ENCODE measurements at places on chromosomes 3 and 15.

DNA sequence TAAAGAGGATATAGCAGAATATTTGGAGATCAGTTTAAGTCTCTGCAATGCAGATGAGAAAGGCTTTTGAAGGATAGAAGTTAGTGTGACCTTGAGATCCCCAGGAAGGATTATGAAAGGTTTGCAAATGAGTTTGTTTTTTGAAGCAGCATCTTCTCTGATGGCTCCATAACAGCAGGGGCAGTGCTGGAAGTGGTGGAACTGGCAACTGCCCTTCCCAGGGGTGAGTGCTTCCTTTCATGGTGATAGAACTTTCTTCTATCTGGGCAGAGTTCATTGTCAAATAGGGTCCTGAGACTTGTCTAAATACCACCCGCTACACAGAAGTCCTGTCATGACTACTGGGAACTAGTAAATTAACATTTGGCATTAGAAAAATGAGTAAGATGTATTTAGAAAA, 314.2 kb upstream of the MCTP2 start:
- no peak for DNase-seq

DNA sequence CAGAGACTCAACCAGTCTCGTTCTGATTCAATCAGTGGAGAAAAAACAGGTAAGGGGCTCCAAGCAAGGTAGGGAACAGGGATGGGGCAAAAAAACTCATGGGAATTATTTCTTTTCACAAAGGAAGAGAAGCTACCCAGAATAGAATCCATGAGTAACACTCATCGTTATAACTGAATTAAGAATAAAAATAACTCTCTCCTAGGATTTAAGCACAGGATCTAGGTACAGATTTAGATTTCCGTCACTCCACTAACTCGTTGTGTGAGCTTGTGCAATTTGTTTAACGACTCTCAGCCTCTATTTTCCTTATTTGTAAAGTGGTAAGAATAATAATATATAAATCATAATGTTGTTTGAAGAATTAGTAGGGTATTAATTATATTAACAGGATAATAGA, 68.6 kb downstream of the ADAMTS9 start:
- no peak for DNase-seq

GRCh38 chr15:46901001-46901400, 816.3 kb upstream of the SEMA6D start:
- no peak for DNase-seq

DNA sequence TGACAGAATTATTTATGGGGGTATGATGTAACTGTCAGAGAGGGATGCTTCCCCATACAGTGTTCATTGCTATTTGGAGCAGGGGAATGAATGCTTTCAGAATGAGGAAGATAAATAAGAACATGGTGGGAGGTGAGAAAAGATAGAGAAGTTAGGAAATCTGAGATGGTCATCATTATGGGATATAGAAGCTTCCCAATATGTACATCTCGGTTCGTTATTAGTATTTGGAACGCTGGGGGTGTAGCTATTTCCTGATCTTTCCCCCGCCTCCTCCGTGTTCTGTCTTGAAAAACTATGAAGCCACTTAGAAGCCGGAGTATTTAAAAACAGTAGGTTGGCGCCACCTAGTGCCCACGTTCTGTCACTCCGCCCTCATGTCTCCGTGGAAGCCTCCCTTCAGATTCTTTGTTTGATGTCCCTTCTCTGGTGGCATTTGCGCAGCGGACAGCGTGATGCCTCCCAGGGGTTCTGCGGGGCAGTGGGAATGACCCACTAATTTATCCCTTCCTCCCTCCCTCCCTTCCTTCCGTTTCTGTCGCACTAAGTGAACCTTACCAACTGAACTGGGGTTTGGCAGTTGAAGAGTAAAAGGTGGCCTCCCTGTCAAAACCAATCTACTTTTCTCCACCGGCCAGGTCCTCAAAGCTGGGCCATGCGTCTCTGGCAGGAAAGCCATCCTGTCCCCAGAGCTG, 184.5 kb downstream of the FEZF2 start:
- peak; percentile 51 for DNase-seq

DNA sequence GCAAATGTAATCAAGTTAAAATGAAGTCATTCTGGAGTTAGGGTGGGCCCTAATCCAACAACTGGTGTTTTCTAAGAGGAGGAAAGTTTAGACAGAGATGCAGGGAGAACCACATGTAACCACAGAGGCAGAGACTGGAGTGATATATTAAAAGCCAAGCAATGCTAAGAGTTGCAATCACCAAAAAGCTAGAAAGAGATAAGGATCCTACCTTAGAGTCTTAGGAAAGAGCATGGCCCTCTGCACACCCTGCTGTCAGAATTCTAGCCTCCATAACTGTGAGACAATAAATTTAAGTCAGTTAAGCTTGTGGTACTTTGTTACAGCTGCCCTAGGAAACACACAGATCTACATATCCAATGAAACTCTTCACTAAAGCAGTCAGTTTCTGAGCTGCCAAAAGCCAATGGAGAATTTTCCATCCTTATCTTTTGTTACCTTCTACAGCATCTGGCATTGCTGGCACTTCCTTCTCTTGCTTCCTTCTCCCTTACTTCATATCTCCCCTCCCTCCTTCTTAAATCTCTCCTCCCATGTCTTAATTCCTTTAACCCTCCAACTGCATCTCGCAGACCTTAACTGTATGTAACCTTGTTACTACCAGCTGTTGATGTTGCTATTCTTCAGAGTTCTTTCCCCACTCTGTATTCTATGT, 11.2 kb downstream of the DCBLD2 start:
- DNase-seq: no peak

GRCh38 chr3:4306091-4306490, 2.9 kb downstream of the SETMAR start:
- no peak for DNase-seq

- no peak for DNase-seq
Measured at GRCh38 chr3:191235331-191236314, 36.6 kb downstream of the OSTN start.

GRCh38 chr3:113124256-113124830, 87.0 kb upstream of the BOC start:
- DNase-seq: no peak

- DNase-seq: peak; percentile 4
Measured at GRCh38 chr3:61522060-61522459, 39.3 kb upstream of the PTPRG start.

DNA sequence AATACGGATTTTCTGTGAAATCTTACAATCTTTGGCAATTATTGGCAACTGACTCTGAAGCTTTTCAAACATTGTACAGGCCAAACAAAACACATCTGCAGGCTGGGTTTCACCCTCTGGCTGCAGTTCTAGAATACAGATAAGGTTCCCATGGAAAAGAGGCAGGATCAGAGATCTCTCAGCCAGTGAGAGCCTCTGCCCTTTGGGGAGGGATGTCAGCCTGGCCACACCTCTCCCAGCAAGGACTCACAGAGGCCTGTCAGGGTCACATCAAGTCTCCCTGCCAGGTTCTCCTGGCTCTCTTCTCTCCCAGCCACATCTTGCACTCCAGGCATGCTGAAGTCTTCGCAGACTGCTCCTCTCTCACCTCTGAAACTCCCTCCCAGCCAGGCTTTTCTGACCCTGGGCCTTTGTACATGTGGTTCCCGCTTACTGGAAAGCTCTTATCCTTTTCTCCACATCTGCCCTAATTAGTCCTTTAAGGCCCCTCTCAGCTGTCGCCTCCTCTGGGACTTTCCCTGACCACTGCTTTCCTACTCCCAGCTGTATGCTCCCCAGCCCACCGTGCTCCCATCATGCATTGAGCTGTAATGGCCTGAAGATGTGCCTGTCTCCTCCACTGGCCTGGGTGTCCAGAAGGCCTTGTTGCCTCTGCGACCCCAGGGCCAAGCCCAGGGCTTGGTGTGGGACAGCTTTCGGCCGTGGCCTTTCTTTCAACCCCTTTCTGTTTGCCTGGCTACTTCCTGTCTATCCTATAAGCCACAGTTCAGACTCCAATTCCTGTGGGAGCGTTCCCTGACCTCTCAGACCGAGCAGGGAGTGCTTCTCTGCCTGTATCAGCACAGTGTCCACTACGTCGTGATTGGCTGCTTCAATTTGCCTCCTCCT, 4.3 kb downstream of the RBP1 start:
- no peak for DNase-seq

GRCh38 chr15:74525309-74525708, 15.7 kb upstream of the ARID3B start:
- no peak for DNase-seq

DNA sequence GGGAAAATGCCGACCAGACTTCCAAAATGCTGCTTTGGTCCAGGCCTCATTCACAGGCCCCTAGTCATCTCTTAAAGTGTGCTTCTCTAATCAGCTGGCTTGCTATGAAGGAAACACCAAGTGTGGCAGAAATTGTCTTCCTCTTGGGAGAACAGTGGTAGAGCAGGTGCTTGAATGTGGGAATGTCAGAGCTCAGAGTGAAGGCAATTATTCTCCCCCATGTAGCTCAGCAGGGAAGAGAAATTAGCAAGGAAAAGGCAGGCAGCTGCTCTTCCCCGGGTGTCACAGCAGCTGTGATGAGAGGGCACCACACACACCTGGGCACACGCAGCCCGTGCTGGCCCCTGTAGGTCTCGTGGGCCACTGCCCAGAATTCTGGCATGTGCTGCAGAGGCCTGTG, 358.5 kb downstream of the WDR72 start:
- DNase-seq: no peak

DNA sequence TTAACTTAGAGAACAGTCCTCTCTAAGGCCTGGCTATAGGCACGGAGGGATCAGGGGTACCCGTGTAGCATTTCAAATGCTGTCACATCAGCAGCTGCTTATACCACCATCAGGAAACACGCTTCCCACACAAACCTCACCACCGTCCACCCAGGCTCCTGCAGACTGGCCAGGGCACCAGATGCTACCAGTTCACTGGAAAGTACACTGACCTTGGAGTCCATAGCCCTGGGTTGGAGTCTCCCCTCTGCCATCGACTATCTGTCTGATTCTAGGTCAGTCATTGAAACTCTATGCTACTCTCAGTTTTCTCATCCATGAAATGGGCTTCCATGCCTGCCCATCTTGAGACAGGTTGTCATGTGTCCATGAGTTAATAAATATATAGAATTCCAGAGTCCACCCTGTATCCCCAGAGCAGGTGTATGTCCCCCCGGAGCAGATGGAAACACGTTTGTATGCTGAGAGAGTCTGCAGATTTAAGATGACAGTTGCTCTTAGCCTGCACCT, 156.0 kb upstream of the SMAD3 start:
- no peak for DNase-seq

DNA sequence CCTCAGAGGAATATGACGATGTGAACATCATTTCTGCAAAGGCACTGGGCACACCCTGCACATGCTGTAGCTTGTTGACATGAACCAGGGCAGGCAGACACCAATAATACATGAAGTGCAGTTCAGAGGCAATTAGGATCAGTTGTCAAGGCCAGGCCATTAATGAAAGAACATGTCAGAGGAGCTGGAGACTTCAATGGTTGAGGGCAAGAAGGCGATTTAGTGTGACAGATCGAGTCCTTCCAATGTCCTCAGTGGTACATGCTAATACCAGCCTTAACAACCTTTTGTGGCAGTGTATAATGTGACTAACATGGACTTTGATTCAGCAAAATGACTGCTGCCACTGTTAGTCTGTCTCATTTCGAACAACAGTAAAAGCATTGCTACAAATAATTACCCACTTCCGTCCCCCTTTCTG, 205.2 kb upstream of the NANOGP8 start:
- no peak for DNase-seq

DNA sequence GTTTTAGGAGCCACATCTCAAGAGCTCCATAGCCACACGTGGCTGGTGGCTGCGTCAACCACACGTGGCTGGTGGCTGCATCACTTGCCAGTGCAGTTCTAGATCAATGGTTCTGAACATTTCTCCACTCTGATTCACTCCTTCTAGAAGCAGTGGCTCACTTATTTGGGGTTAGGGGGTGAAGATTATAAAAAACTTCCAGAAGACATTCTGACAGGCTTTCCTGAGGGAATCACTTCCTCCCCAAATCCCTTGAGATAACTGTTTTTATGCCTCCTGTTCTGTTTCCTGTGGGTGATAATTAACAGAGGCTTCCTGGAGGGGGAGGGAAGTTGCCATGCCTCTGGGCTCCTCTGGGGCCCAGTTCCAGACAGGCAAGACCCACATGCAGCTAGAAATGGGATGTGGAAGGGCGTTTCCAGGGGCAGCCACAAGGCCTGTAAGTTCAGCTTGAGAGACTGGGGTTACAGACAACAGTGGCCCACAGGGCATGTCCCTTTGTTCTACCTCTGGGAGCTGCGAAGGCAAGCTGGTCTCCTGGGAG, 23.6 kb downstream of the HEG1 start:
- no peak for DNase-seq

DNA sequence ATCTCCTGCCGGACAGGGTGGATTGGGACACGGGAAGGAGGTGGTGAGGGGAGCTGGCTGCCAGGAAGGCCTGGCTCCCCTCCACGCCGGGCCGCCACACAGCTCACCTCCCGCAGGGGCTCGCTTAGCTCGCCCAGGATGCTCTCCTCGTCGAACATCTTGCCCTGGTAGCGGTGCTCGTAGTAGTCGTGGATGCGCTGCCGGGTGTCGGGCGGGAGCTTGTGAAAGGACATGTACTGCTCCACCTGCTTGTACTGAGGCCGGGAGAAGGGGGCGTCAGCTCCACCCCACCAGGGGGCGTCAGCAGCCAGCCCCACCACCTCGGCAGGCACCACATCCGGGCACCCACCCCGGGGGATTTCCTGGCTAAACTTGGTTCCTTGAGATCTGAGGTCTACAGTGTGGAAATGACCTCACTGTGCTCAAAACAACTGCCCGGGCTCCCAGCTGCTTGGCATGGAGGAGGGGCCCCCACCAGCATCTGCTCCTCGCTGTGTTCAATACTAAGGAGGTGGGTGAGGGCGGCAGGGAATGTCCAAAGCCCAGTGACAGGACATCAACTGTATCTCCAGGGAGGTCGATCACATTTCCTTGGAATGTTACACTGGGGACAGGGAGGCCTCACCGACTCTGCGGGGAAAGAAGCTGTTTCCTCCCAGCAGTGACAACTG, 43.4 kb downstream of the HCN4 start:
- DNase-seq: peak; percentile 9

- DNase-seq: no peak
Measured at GRCh38 chr3:188589071-188589470, 435.1 kb downstream of the LPP start.

DNA sequence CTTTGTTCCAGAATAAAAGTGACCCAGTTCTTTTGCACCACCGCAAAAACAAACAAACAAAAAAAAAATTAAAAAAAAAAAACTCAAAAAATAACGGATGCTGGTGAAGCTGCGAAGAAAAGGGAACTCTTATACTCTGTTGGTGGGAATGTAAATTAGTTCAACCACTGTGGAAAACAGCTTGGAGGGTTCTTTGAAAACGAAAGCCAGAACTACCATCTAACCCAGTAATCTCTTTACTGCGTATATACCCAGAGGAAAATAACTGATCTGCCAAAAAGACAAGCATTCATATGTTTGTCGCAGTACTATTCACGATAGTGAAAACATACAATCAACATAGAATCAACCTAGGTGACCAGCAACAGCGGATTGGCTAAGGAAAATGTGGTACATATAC, 298.9 kb upstream of the CBLB start:
- no peak for DNase-seq

- no peak for DNase-seq
Measured at GRCh38 chr15:69520067-69520466, 67.4 kb downstream of the RPLP1 start.

DNA sequence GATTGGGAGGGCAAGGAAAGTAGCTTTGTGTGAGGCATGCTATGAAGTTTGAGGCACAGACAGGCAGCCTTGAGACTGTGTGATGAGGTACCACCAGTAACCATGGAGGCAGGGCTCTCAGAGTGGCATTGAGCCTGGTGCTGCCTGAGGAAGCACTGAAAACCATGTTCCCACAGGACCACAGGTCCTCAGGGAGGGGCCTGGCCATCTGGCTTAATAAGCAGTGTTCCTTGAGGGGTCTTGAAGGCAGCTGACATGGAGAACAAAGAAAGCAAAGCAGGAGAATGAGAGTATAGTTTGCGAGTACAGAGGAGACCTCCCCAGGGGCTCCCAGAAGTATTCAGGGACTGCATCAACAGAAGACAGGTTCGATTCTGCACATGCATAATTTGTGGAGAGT, 346.6 kb downstream of the EPHB1 start:
- DNase-seq: no peak

All from stimulated activated CD4-positive, alpha-beta T cell treated with anti-CD3 and anti-CD28 coated beads, Interleukin-1b, Interleukin-23, amount 100 ng/mL, for 48 hours (primary cell).